ENCODE measurements at places on chromosomes 3 and 15.

GRCh38 chr3:45145223-45145622 is 955 bp downstream of the CDCP1 start:
- no peak for DNase-seq

- DNase-seq, result no peak
Observed at GRCh38 chr15:85490856-85491255, 110.5 kb downstream of the AKAP13 start.

DNA sequence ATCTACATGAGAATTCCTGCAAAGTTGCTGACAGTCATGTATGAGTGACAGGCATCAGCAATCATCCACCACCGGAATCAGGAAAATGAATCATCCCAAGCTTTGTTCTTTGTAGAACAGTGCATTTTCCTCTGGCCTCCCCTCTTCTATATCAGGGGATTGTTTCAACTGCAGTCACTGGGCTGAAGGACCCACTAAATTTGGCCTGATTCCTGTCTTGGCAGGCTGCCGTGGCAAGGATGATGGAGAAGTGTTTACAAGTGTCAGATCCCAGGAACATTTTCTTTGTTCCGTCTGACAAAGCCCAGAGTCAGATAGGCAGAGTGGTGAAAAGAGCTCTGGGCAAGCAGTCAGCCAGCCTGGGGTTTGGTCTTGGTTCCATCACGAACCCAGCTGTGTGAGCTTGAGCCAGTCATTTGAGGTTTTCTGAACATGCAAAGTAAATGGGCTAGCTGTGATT is 175.1 kb upstream of the TSC22D2 start:
- DNase-seq, result no peak

- DNase-seq, result no peak
Observed at GRCh38 chr3:61688307-61688984, 127.1 kb downstream of the PTPRG start.

All from T-helper 22 cell (primary cell).